ENCODE measurements at places on chromosomes 7 and 10. TPM values are rescaled to one million over a fixed set of nuclear protein-coding genes. Genes with fewer than 3 reads are reported as not detected.

DNA sequence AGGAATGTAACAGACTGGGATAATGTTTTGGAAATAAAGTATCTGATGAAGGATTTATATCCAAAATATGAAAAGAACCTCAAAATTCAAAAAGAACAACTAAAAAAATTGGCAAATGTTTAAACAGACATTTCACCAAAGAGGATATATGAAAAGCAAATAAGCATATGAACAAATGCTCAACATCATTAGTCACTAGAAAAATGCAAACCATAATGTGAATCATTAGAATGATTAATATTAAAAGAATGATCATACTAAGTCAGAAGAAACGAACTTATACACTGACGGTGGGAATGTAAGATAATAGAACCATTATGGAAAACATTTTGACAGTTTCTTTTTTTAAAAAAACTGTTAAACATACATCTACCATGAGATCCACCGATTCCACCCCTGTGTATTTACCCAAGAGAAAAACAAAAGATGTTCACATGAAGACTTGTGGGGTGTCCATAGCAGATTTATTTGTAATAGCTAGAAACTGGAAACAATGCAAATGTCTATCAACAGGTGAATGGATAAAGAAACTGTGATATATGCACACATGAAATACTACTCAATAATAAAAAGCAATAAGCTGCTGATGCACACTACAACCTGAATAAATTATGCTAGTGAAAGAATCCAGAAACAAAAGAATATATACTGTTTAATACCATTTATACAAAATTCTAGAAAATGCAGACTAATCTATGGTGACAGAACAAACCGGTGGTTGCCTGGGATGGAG is 35.7 kb downstream of the PRKG1 start:
- no peak for DNase-seq

DNA sequence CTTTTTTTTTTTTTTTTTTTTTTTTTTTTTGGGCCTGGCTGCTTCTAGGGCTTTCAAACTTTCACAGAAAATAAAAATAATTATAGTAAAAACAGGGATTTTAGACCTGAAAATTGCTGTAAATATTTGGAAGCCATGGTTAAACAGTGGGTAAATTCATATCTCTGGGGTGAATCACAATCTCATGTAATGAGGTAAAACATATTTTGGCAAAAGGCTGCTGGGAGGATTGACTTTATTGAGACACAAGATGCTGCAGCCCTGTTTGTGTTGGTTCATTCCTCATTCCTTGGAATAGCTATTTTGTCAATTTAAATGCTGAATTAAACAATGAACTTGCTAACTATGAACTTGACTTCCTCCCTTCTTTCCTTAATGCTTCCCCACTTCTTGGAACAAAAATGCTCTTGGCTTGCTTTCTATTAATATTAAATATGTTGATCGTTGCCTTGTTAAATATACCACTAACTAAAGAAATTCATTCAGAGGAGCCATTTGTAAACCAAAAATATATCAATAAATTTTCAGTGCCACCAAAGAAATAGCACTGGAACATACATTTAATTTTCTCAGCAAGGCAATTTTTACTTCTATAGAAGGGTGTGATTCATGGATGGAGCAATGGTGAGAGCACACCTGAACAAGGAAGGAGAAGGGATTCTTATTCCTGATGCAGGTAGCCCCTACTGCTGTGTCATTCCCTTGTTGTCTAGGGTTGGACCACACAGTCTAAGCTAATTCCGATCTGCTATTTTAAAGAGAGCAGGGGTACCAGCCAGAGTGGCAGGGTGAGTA is 24.6 kb downstream of the AGK start:
- DNase-seq = no peak

GRCh38 chr7:52325237-52325636 is 710.2 kb upstream of the POM121L12 start:
- no peak for DNase-seq

GRCh38 chr7:155401884-155402283 is 56.0 kb upstream of the EN2 start:
- no peak for DNase-seq

GRCh38 chr7:137986252-137987017 is 15.5 kb downstream of the CREB3L2 start:
- no peak for DNase-seq

DNA sequence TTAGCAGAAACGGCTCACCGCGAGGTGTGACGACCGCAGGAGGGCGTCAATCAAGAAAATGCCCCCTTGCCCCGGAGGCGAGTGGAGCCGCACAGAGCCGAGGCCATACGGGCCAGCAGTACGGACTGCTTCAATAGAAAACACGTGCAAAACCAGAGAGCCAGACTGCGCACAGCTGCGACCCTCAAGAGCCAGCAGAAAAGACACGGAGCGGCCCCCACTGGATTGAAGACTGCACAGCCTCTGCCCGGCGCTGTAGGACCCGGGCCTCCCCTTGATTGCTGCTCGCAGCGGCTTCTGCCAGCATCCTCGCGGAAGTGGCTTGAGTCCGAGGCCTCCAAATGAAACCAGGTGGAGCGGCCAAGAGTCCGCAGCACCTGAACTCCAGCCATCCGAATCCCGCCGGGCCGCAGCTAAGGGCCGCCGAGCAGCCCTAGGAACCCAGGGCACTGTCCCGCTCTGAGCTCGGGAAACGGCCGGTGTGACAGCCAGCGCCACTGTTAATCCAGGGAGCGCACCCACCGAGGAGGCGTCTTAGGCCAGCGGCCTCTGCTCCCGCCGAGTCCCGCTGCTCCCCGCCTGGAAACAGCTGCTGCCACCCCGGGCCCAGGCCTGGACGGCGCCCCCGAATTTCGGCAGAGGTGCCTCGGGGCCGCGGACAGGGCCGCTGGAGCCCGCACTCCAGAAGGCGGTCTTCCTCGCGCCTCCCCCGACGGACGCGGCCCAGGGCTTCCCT is 660 bp upstream of the HHEX start:
- no peak for DNase-seq

DNA sequence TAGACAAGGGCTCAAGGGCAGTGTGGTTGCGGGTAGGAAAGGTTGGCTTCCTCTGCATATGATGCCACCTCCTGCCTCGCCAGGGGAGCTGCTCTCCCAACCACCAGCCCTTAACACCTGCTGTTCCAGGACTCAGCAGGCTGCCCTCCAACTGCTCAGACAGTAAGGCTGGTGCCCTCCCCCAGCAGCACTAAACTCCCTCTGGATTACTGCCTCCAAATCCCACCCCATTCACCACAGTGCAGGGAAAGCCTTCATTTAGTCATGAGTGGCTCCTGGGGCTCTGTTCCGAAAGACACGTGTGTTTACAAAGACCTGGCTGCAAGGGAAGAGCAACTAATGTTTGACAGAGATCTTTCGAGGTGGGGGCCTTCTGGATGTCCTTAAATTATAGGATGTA is 437.2 kb upstream of the MKI67 start:
- DNase-seq = no peak

- peak; percentile 91 for DNase-seq
These were observed 476.3 kb upstream of the FOXK1 start for GRCh38 chr7:4205828-4206227.

DNA sequence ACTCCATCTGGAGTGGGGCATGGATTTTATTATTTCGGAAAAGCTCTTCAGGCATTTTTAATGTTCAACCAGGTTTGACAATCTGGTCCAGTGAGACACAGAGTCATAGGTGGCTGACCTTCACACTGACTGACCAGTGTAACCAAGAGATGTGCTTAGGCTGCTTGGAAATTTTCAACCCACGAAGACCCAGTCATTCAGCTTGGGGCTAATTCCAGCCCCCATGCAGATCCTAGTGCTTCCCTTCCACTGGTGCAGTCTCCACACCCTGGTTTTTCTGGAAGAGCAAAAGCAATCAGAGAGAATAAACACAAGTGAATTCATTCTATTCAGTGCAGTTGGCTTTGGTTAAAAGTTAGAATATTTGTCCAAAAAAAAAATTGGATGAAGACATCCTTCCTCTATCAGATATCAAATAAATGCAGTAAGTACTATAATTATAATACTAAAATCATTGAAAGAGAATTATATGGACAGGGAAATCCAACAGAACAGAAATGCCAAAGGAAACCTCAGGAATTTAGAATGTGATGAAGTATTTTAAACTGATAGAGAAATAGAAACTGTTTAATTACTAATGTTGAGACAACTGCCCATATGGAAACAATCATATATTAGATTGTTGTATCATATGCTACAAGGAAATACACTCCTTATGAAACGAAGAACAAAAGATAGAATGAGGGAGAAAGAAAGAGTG is 178.0 kb downstream of the NPSR1 start:
- DNase-seq = no peak

DNA sequence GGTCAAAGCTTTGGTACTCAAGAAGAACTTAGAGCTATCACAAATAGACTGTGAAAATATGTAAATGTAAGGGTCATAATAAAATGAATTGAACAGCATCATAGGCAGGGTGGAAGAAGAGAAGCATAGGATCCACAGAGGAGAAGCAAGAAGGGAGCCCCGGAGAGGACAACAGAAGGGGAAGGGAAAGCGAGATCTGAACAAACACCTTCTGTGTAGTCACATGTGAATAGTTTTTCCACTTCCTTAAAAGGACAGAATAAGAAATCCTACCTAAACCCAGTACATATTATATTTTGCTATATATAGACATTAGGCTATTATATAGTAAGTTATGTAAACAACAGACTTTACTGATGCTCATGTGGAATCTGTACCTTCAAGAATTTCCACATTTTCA is 160.2 kb downstream of the DKK1 start:
- DNase-seq = no peak

HNRNPA2B1 gene
- 313 TPM for total RNA-seq

BTBD16 gene
- 0.29 TPM for total RNA-seq

GGCT gene
- 25.6 TPM for total RNA-seq

NUTM2E gene
- 0.52 TPM for total RNA-seq

SRPK2 gene
- total RNA-seq = 58.6 TPM

Data from chondrocyte (in vitro differentiated cells).